ENCODE measurements at places on chromosomes 2 and 18.

GRCh38 chr2:149224543-149224942 lies 105.8 kb upstream of the LYPD6 start:
- no peak for DNase-seq

GRCh38 chr2:107685421-107685986 lies 141.2 kb upstream of the RGPD4 start:
- no peak for DNase-seq

DNA sequence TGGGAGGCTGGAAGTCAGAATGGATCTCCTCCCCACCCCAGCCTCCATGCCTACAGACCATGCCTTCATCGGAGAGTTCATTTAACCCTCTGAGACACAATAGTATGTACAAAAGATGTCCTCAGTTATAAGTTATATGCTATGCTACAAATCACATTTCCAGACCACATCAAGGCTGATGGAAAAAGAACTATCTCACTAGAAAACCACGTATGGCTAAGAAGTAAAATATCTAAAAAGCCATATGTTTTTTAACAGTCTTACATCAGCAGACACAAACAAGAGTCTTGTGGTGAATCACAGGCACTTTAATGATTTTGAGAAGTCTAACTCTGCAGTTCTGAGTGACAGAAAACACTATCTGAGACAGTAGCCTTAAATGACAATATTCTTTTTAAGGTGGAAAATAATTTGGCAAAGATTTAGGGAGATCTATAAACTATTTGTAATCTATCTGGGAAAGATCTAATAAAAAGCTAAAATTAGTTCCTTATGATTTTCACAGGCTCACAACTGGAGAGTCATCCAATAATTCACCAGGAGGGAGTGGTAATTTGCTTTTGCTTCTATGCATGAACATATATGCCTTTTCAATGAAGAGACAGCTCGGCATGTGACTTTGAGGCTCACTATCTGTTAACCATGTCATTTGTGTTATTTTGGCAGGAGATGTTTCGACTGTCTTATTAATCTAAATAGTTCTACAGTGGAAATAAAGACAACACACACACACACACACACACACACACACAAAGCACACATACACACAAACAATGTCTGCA lies 197.5 kb downstream of the IRS1 start:
- DNase-seq: no peak

GRCh38 chr2:28082131-28082530 lies 191.6 kb downstream of the BABAM2 start:
- DNase-seq: no peak

DNA sequence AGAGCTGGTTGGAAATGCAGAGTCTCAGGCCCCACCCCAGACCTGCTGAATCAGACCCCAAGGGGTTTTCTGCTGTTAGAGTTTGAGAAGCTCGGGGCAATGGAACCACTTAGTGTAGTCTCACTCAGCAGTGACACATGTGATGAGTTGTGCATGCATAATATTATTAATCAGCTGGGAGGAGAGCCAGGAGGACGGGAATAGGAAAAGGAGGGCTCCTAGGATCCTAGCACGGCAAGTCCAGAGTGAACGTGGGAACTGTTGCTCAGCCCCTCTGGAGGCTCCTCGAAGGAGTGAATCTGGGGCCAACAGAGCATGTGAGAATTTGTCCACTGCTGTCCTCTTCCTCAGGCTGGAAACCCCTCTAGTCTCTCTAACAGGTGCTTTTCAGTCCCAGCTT lies 87.1 kb downstream of the HS1BP3 start:
- no peak for DNase-seq

DNA sequence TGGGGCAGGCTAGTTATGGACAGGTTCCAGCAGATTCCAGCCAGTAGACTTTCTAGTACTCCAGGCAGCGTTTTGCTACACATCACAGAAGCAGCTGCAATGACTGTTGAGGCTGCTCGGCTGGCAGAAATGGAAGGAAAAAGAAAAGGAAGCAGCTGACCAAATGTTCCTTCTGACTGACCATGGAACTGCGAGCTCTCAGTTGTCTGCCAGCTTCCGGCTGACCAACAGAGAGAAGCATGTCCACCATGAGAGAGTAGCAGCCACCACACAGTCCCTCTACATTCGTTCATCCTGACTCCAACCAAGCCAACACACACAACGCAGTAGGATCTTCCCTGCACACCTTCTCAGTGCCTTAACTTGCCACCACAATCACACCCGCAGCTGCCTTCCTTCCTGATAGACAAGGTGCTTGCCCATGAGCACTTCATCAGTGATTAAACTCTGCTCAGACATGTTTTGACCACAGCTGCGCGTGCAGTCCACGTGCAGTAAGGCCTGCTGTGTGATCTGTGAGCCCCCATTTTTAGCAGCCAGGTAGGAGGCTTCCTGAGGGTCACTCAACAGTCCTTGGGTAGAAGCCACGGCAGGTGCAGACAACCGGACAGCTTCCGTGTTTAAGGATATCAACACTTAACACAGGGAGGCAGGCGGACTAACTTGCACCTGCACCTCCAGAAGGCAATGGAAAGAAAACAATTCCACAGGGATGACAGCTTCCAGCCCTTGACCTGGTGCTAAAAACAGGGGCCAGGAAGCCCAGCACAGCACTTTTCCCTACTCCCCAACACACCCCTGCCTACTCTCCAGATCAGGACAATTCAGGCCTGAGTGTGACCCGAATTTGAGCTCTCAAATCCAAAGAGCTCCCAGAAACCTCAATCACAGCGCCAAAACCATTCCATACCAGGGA lies 996 bp downstream of the TGFBRAP1 start:
- DNase-seq: no peak

DNA sequence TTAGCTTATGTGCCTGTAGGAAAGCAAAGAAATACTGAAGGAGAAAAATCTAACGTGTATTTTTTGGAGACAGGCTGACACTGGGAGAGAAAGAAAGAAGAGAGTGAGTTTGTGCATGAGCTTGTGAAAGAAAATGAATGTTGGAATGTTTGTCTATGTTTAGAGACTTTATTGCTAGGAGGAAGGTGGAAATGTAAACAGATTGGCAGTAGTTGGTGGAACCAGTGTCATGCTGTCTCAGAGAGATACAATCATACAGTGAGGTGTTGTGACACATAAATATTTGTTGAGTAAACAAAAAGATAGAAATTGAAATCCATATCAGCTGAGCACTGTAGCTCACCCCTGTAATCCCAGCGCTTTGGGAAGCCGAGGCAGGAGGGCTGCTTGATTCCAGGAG lies 222.2 kb upstream of the MEIS1 start:
- no peak for DNase-seq

GRCh38 chr2:29323961-29324360 lies 208.7 kb downstream of the CLIP4 start:
- DNase-seq: no peak

- DNase-seq: no peak
Observed at GRCh38 chr2:104851291-104852089, 2.4 kb upstream of the POU3F3 start.

DNA sequence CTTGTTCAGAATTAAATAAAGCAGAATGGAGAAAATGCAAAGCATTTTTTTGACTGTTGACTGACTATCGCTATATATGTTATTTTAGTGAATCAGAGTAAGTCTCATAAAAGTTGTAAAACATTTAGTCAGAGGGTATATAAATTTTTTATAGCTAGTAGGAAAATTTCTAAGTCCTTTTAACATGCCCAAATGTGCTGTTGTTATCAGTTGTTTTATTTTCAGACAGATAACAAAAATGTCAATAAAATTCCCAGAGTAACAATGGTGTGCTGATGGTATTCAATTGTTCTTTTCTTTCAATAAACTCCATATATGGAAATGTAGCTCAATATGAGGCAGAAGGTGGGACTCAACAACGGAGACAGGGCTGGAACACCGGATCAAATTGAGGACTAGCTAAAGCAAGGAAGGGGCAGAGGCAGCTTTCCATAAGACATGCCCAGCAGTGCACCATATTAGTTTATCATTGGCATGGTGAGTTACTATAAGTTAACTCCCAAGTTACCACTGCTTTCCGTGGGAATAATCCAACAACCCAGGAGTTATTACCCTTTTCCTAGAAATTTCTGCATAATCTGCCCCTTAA lies 26.6 kb downstream of the GULP1 start:
- DNase-seq: no peak

GRCh38 chr2:120859814-120860578 lies 124.3 kb downstream of the GLI2 start:
- DNase-seq: no peak

- no peak for DNase-seq
Observed at GRCh38 chr2:186427970-186428369, 58.1 kb upstream of the ZC3H15 start.

DNA sequence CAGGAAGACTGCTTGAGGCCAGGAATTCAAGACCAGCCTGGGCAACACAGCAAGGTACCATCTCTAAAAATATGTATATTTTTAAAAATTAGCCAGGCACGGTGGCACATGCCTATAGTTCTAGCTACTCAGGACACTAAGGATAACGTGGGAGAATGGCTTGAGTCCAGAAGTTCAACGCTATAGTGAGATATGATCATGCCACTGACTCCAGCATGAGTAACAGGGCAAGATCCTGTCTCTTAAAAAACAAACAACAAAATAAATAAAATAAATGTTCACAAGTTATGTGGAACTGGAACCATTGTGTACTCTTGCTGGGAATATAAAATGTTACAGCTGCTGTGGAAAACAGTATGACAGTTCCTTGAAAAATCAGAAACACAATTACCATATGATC lies 47.2 kb downstream of the USP34 start:
- no peak for DNase-seq

- DNase-seq: no peak
Observed at GRCh38 chr2:57936216-57936615, 110.4 kb upstream of the VRK2 start.

DNA sequence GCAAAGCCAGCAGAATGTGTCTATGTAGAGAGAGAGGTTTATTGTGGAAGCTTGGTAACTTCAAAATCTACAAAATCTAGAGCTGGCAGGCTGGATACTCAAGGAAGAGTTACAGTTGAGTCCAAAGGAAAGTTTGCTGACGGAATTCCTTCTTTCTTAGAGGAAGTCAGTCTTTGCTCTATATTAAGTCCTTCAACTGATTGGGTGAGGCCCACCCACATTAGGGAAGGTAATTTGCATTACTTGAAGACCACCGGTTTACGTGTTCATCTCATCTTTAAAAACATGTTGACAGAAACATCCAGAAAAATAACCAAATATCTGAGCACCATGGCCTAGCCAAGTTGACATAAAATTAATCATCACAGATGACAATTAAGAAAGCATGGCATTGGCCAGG lies 101.5 kb downstream of the TEX51 start:
- DNase-seq: no peak

DNA sequence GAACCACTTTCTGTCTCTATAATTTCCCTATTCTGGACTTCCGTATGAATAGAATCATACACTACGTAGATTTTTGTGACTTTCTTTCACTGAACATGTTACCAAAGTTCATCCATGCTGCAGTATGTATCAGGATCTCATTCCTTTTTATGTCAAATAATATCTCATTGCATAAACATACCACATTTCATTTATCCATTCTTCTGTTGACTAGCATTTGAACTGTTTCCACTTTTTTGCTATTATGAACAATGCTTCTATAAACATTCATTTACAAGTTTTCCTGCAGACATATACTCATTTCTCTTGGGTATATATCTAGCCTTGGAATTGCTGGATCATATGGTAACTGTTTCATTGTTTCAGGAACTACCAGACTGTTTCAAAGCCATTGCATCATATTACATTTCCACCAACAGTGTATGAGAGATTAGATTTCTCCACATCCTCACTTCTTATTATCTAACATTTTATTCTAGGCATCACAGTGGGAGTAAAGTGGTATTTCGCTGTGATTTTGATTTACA lies 186.2 kb downstream of the DYM start:
- DNase-seq: no peak

DNA sequence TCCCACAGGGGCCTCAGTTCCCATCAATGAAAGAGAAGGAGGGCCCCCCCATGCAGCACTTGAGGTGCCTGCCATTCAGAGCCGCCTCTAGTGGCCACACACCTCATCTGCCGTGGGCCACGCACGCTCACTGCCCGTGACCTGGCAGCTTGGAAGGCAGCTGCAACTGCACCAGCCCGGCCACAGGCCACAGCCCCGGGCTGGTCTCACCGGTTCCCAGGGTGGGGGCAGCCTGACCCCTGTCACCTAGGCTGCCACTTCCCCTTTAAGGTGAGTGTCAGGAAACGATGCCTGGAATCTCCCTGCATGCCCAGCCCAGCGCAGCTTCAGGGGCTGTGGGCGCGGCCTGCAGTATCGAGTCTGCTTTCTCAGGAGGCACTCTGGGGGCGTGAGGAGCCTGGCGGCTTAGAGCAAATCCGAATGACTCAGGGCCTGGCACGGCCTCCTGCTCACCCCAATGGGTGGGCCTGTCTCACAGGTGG lies 2.6 kb downstream of the MAB21L4 start:
- no peak for DNase-seq

- no peak for DNase-seq
Observed at GRCh38 chr18:46250812-46251173, 146.6 kb downstream of the HAUS1 start.

- DNase-seq: no peak
Observed at GRCh38 chr2:228444161-228444560, 262.7 kb upstream of the SPHKAP start.

DNA sequence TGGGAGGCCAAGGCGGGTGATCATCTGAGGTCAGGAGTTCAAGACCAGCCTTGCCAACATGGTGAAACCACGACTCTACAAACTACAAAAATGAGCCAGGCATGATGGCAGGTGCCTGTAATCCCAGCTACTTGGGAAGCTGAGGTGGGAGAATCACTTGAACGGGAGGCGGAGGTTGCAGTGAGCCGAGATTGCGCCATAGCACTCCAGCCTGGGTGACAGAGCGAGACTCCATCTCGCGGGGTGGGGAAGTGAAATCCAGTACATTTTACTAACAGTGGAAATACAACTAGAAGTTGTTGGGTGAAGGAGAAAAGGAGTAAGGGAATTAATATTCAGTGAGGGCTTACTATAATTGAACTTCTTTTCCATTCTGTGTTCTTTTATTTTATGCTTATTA lies 13.2 kb upstream of the ENOSF1 start:
- no peak for DNase-seq

DNA sequence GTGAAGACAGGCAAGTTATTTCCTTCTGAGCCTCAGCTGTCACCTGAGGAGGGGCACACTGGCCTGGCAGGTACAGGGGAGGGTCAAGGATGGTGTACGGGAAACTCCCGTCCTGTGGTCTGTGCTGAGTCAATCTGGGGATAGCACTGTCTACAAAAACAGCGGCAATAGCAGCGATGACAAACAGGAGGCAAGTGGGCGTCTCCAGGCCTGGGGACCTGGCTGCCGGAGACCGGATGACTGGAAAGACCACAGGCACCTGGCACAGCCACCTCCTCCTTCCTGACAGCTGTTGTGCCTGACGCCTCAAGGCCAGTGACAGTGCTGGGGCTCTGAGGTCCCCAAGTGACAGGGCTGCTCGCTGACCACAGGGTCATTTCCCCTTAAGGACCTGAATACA lies 202.1 kb upstream of the HS6ST1 start:
- no peak for DNase-seq

GRCh38 chr2:128091726-128092080 lies 703 bp downstream of the UGGT1 start:
- no peak for DNase-seq

DNA sequence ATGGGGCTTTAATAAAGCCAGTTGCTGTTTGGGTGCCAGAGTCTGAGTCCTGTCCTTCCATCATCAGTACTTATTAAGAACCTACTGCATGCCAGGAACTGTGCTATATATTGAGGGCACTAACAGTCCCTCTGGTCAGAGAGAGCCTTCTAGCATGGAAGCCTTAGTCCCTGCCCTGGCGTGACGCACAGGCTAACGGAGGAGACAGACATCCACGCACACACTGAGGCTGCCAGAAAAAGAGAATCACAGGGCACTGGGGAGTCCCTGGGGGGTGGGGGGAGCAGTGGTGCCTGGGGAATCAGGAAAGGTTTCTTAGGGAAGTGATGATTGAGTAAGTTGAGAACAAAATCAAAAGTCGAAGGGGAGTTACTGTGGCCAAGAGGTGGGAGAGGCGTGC lies 31.5 kb downstream of the CTIF start:
- no peak for DNase-seq

Data from stimulated activated CD4-positive, alpha-beta T cell treated with anti-CD3 and anti-CD28 coated beads, TNF-alpha, amount 100 ng/mL, for 1 hour (primary cell).